H1 (cell line): ENCODE measurements at places on chromosomes 16 and 17.
A peak's percentile ranks its signal among the peaks of the same experiment; 100 is the strongest.

GRCh38 chr16:81443688-81444447 is 740 bp upstream of the CMIP start:
- DNase-seq = peak; percentile 74

- DNase-seq = peak; percentile 91
Observed at GRCh38 chr17:67386965-67387551, 10.0 kb downstream of the PITPNC1 start.

DNA sequence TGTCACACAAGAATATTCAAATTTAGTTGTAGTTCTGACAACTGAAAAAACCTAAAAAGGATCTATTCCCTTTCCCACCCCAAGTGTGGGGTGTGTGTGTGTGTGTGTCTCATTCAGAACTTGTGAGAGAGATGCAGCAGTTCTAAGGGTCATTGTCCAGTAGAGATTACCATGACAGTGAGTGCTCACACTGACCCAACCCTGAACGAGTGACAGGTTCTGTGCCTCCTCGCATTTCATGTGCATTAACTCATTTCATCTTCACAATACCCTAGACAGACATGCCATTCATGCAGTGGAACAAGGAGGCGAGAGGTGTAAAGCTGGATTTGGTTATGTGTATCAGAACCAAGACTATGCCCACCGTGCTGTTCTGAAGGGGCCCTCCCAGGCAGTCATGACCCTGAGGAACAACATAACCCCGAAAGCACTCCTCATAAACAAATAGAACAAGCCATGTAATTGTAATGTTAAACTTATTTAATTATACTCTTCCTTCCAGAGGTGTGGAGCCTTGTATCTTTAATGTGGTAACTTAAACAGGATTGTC is 102.1 kb downstream of the CLEC16A start:
- DNase-seq = no peak

GRCh38 chr17:79632432-79632735 is 21.5 kb upstream of the RBFOX3 start:
- peak; percentile 26 for DNase-seq
